ENCODE measurements at places on chromosomes 13 and 19.

DNA sequence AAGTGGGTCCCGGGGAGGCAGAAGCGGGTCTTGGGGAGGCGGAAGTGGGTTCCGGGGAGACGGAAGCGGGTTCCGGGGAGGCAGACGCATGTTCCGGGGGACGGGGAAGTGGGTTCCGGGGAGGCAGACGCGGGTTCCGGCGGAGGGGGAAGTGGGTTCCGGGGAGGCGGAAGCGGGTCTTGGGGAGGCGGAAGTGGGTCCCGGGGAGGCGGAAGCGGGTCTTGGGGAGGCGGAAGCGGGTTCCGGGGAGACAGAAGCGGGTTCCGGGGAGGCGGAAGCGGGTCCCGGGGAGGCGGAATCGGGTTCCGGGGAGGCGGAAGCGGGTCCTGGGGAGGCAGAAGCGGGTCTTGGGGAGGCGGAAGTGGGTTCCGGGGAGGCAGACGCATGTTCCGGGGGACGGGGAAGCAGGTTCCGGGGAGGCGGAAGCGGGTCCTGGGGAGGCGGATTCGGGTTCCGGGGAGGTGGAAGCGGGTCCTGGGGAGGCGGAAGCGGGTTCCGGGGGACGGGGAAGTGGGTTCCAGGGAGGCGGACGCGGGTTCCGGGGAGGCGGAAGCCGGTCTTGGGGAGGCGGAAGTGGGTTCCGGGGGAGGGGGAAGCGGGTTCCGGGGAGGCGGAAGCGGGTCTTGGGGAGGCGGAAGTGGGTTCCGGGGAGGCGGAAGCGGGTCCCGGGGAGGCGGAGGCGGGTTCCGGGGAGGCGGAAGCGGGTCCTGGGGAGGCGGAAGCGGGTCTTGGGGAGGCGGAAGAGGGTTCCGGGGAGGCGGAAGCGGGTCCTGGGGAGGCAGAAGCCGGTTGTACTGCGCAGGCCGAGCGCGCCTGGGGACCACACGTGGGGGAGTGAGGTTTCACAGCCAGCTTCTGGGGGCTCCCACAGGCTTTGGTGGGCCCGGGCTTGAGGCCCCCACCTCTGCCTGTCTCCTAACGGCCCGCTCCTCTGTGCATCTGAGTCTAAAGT, 2.5 kb downstream of the SHC2 start:
- DNase-seq = no peak

DNA sequence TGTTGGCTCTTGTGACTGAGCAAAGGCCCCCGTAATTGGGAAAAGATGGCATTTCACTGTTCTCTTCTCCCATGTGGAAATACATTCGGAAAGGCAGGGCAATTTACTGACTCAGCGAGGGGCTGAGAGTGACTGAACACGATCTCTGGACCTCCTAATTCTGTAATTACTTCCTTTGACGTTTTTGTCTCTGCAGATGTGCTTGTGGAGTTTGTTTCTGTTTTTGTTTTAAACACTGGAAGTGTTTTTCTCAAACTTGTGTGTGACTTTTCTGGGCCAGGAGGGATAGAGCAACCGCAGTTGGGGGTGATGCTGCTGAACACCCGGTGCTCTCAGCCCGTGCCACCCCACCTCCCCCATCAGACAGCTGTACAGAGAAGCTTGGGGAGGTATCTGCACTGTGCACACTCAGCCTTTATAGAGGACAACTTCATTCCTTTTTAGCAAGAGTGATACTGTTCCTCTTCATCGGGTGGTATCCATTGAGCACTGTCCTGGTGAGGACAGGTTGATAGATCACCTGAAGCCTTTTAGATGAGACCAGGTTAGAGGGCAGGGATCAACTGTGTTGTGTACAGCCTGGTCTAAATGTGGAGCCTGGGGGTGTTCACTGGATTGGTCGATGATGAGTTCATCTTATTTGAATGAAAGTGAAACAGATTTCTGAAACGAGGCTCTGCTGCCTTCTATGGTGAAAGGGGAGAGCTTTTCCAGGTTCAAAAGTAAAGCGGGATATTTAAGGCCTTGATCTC, 117.4 kb downstream of the ESD start:
- no peak for DNase-seq

- no peak for DNase-seq
Measured at GRCh38 chr19:32811151-32811550, 58.4 kb downstream of the SLC7A9 start.

DNA sequence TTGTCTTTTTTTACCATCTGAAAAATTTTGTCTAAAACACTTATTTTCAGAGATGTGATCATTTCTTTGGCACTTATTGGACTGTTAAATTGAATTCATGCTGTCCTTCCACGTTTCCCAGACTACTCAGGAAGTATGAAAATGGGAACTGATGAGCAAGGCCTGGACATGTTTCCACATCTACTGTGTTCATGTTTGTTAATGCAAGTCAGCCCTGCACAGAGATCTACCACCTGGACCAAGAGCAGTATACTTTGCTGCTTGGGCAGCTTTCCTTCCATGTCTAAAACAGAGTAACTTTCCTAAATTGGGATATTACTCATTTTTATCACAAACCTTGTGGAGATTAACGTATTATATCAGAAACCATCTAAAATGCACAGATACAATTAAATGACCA, 687.4 kb downstream of the DIAPH3 start:
- no peak for DNase-seq

DNA sequence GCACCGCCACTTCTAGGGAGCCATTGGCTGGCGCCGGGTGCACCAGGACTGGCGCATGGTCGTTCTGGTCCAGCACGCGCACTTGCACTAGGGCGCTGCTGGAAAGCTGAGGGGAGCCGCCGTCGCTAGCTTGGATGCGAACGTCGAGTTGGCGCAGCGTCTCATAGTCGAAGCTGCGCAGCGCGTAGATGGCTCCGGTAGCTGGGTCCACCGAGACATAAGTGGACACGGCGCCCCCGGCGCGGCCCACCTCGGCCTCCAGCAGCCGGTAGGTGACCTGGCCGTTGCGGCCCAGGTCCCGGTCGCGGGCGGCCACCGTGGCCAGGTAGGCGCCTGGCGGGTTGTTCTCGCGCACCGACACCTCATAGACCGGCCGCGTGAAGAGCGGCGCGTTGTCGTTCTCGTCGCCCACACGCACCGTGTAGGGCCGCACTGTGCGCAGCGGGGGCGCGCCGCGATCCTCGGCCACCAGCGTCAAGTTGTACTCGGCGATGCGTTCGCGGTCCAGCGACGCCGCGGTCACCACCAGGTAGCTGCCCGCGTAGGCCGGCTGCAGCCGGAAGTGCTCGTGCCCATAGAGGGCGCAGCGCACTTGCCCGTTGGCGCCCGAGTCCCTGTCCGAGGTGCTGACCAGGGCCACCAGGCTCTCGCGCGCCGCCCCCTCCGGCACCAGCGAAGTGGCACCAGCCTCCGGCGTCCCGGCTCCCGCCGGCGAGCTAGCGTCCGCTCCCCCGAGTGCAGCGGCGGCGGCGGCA, 1.7 kb downstream of the PCDH8 start:
- no peak for DNase-seq

DNA sequence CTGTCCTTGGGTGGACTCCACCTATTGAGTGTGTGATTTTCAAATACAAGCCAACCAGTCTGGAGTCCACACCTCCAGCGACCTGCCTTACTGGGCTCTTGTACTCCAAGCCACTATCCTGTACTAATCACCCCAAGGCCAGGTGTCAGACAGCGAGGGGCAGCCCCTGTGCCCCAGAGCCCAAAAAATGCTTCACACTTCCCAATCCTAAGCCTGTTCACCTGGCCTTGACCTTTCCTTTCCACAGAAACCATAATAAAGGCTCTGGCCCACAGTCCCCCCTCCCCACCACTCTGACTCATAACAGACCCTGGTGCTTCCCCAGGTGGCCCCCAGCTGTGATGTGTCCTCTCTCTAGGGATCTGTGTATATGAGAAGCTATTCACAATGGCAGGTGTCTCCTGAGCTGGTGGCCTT, 3.9 kb downstream of the CD209 start:
- no peak for DNase-seq

GRCh38 chr19:9909251-9909650, 27.1 kb downstream of the OLFM2 start:
- DNase-seq = no peak

GRCh38 chr19:18771328-18772242, 19.5 kb downstream of the COMP start:
- DNase-seq = no peak

DNA sequence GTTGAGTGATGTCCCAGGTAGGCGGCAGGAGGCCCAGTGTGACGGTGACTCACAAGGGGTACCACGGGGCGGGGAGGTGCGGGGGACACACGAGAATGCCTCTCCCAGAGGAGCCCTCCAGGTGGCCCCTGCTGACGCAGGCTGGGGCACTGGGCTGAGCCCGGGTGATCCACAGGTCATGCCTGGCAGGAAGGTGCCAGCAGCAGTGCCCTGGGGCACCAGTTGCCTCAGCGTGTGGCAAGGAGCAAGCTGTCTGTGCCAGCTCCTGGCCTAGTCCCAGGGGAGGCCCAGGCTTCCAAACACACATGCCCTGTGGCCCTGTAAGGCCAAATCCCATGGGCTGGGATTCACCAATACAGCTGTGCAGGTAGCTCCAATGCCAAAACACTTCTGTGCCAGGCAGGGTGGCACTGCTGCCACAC, 28.0 kb downstream of the AKT2 start:
- no peak for DNase-seq

DNA sequence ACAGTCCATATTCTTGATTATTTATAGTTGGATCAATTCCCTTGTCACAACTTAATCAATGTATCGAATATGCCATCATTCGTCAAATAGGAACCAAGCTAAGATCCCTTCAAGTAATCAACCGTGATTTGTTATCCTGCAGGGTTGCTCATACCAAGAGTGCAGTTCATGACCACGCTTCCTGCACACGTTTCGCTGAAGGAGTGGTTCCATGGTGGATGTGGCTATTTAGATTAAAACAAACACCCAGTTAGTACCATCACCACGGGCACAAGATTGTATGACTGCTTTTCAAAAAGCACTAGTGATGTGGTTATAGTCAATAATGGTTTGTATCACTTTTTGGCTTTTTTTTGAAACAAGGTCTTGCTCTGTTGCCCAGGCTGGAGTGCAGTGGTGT, 41.1 kb upstream of the CCNE1 start:
- DNase-seq = no peak

DNA sequence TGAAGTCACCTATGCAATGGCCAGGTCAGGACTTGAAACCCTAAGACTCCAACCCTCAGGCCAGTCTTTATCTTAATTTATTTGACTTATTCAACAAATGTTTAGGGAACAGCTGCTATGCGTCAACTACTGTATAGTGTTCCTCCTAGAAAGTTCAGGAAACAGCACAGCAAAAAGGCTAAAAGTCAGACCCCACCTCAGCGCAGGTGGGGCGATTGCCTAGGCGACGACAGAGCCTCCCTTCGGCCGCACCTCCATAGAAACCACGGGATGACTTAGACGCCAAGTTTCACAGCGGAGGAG, 502 bp downstream of the VRK3 start:
- no peak for DNase-seq

DNA sequence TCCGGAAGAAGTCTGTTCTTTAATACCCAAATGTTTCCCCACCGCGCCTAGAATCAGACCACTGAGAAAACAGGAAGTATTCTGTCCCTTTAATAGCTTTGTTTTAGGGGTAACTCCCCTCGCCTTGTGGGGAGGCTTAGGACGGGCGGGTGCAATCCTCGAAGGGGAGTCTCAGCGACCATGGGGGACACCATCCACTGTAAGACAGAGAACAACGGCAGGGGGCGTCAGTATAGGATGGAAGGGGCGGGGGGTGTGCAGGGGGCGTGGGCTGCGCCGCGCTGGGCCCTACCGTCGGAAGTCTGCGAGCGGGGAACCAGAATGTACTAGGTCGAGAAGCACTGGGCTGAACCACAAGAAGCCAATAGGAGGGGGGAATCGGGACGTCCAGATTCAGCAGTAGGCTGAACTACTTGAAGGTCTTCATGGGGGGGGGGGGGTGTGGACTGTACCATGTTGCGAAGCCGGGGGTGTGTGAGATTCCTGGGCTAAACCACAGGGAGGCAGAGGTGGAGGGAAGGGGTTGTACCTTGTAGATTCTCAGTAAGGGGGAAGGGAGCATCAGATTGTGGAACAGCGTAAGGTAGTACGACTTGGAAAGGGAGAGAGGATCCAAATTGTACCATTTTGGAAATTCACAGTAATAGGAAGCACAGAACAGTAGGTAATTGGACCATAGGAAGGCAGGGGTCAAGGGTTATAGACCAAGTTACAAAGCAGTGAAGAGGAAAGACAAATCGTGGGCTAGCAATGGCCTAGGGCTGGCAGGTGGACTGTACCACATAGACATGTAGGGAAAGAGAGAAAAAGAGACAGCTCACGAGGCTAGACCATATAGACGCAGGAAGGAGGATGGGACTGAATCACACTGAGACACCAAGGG, 1.0 kb upstream of the DBP start:
- DNase-seq = no peak

DNA sequence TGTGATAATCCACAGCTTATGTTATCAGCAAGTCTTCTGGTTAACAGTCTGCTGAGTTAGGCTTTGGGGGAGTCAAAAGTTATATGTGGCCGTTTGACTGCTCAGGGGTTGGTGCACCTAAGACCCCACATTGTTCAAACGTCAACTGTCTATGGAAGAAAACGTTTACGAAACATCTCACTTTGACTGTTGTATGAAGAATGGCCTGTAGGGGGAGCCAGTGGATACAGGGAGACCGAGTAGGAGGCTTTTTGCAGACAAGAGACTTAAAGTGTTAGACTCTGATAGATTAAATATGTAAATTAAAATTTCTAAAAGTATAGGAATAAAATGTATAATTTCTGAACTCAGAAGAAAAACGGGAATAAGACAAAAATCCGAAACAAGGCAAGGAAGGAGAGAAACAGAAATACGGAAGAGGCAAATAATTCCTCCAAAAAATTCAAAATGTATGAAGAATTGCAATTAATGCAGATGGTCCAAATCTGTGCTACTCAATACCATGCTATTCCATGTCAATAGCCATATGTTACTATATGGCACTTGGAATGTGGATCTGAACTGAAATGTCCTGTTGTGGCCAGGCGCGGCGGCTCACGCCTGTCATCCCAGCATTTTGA, 37.8 kb downstream of the TNFSF14 start:
- DNase-seq = peak; percentile 60

- no peak for DNase-seq
Measured at GRCh38 chr13:50226515-50227155, 211.4 kb downstream of the KCNRG start.

- DNase-seq = no peak
Measured at GRCh38 chr13:75050419-75051046, 431.4 kb downstream of the TBC1D4 start.

Data from stimulated activated CD8-positive, alpha-beta memory T cell treated with anti-CD3 and anti-CD28 coated beads, Interleukin-7, amount 100 ng/mL, for 24 hours (primary cell).